A549 treated with Mapracorat at 1 μM for 4 hours (cell line): ENCODE measurements at places on chromosomes 2 and 18. TPM values are rescaled to one million over a fixed set of nuclear protein-coding genes. Genes with fewer than 3 reads are reported as not detected.

The ZBTB7C gene
- 0.09 to 0.21 TPM (median 0.17 TPM) in 5 replicates for total RNA-seq

The GRHL1 gene
- 0.88 to 1.5 TPM (median 1.1 TPM) in 5 replicates for total RNA-seq

The UPP2 gene
- not detected in 5 replicates for total RNA-seq

The SIGLEC15 gene
- not detected in 5 replicates for total RNA-seq

The ABCA12 gene
- total RNA-seq: 0.14 to 0.32 TPM (median 0.20 TPM) in 5 replicates

The DLGAP1 gene
- 0.03 TPM in 1 of 5 replicates, not detected in the others for total RNA-seq

The SNTG2 gene
- total RNA-seq: not detected in 5 replicates

The SERPINB12 gene
- total RNA-seq: not detected in 5 replicates

The IL36G gene
- not detected in 5 replicates for total RNA-seq

The ITGA4 gene
- 1.2 to 2.5 TPM (median 1.8 TPM) in 5 replicates for total RNA-seq

The KIAA2012 gene
- not detected in 5 replicates for total RNA-seq

The KCNF1 gene
- 20.6 to 47.2 TPM (median 36.0 TPM) in 5 replicates for total RNA-seq

The WNT6 gene
- 0.12 to 0.29 TPM (median 0.19 TPM) in 5 replicates for total RNA-seq

The CENPA gene
- total RNA-seq: 40.4 to 56.5 TPM (median 52.3 TPM) in 5 replicates

The ANO7 gene
- 1.5 to 2.1 TPM (median 1.8 TPM) in 5 replicates for total RNA-seq

The PPP3R1 gene
- 51.7 to 74.8 TPM (median 58.7 TPM) in 5 replicates for total RNA-seq

The SULT1C2 gene
- 0.38 to 0.59 TPM (median 0.55 TPM) in 5 replicates for total RNA-seq

The TXNL1 gene
- total RNA-seq: 57.9 to 66.3 TPM (median 62.6 TPM) in 5 replicates

The MFSD2B gene
- 0.11 to 0.64 TPM (median 0.59 TPM) in 5 replicates for total RNA-seq

The GPAT2 gene
- total RNA-seq: not detected in 5 replicates

The TWSG1 gene
- total RNA-seq: 12.1 to 18.6 TPM (median 17.6 TPM) in 5 replicates

The SFTPB gene
- total RNA-seq: 0.05 to 0.53 TPM (median 0.09 TPM) in 5 replicates

The SPHKAP gene
- total RNA-seq: not detected in 5 replicates

The CNRIP1 gene
- total RNA-seq: 1.5 to 2.3 TPM (median 2.1 TPM) in 5 replicates

The ASB18 gene
- not detected in 5 replicates for total RNA-seq
